Breast epithelium (tissue), 4 donors: ENCODE measurements at places on chromosomes 6 and 20. TPM values are rescaled to one million over a fixed set of nuclear protein-coding genes. Genes with fewer than 3 reads are reported as not detected.

The UBE2C gene
- 5.9 TPM for total RNA-seq

The RAB44 gene
- 1.9 TPM for total RNA-seq

The ELOVL5 gene
- 245 TPM for total RNA-seq

- no peak overlapping the region for H3K4me3 ChIP-seq
- H3K27me3 ChIP-seq, result no peaks in the 10 kb centered on the region
- H3K27ac ChIP-seq, result no peak overlapping the region
- no peak for DNase-seq
- H3K36me3 ChIP-seq, result no peaks in the 10 kb centered on the region
These were observed 12.4 kb downstream of the KATNA1 start for GRCh38 chr6:149636124-149636523.

DNA sequence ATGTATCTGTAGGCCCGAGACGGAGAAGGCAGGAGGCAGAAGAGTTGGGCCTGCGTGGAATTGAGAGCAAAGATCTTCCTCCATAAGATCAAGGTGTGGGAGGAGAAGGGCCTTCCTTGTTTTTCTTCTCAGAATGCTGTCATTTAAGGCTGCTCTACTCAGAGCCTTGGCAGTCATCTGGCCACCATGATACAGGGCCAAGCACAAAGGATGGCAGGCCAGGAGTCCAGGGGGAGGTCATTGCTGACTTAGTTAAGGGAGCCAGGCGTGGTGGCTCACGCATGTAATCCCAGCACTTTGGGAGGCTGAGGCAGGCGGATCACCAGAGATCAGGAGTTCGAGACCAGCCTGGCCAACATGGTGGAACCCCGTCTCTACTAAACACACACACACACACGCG, 137.1 kb downstream of the BMP7 start:
- no peak overlapping the region for H3K4me3 ChIP-seq
- no peak for DNase-seq
- no peaks in the 10 kb centered on the region for H3K4me1 ChIP-seq
- no peaks in the 10 kb centered on the region for H3K27me3 ChIP-seq
- no peak overlapping the region for H3K27ac ChIP-seq

DNA sequence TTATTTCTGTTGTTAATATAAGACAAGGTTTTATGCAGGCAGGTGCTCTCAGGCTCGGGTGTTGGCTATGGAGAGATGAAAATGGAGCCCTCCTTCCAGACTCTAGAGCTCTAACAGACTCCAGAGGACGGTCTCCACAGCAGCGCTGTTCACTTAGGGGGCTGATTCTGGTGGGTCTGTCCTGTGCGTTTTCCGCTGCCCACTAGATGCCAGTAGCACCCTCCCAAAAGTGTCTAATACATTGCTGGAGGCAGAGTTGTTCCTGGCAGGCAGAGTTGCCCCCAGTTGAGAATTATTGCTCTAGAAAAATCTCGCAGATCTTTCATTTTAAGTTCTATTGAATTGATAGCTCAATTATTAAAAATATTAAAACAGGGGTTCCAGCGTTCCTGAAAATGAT, 109.9 kb downstream of the MAP3K4 start:
- H3K4me3 ChIP-seq, result no peak overlapping the region
- peaks cover 7% of the 10 kb centered on the region for H3K36me3 ChIP-seq

DNA sequence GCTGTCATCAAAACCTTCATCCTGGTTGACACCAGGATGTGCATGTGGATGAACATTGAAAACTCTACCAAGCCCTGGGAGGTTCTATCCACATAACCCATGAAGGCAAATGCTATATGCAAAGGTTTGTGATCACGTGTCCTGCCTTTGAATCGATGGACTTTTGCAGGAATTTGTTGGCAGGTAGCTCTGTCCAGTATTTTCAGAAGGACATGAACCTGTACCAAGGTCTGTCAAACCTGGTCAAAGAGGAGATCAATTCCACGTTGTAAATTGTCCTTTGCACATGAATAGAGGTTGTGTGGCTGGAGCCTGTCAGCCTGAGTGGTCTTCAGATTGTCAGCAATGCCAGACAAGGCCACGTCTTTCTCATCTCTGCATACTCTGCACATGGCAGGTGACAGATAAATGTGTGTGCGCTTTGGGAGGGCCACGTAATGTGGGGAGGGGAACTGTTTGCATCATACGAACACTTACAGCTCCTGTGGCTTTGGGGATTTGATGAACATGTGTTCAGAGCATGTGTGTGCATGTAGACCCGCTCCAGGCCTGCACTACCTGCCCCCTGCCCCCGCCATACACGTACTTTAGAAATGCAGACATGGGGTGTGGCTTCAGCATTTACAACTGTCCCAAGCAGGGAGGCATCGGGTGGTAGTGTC, 169.1 kb downstream of the ERMARD start:
- no peak overlapping the region for H3K4me3 ChIP-seq
- no peaks in the 10 kb centered on the region for H3K36me3 ChIP-seq
- no peaks in the 10 kb centered on the region for H3K4me1 ChIP-seq
- H3K27ac ChIP-seq, result no peak overlapping the region
- H3K27me3 ChIP-seq, result no peaks in the 10 kb centered on the region
